ENCODE measurements at places on chromosomes 7 and 10. TPM values are rescaled to one million over a fixed set of nuclear protein-coding genes. Genes with fewer than 3 reads are reported as not detected.

Gene CREB5
- 17.8 TPM for total RNA-seq

Gene TMEM270
- not detected for total RNA-seq

Gene LIPK
- 4.8 TPM for total RNA-seq

Gene OGDHL
- not detected for total RNA-seq

Gene WAPL
- total RNA-seq: 36.4 TPM

Gene ZNF239
- total RNA-seq: 2.6 TPM

Gene AMZ1
- total RNA-seq: 2.4 TPM

Gene EVX1
- total RNA-seq: 1.7 TPM

Gene CHAT
- not detected for total RNA-seq

Gene NPFFR1
- total RNA-seq: 1.2 TPM

Gene KIF20B
- total RNA-seq: 10.4 TPM

Gene MCM10
- total RNA-seq: 1.2 TPM

Gene WNT16
- 14.7 TPM for total RNA-seq

Gene MNX1
- total RNA-seq: 3.4 TPM

Gene EPHA1
- 0.48 TPM for total RNA-seq

Gene FMC1
- 5.5 TPM for total RNA-seq

Gene PRR15
- total RNA-seq: not detected

Gene ABCB4
- total RNA-seq: 30.6 TPM

Gene ZNF488
- 0.96 TPM for total RNA-seq

Gene VIPR2
- total RNA-seq: not detected

Gene SORBS1
- total RNA-seq: 426 TPM

Gene CPA2
- total RNA-seq: 1.9 TPM

Gene HMX2
- total RNA-seq: not detected

Gene ITIH2
- not detected for total RNA-seq

Gene LGI1
- total RNA-seq: 9.4 TPM

Gene SPDYE2
- total RNA-seq: 2.6 TPM

Gene ASIC3
- total RNA-seq: 2.2 TPM

Gene HTRA1
- total RNA-seq: 401 TPM

Gene DKK1
- 26.5 TPM for total RNA-seq

Gene TSPAN33
- total RNA-seq: 7.7 TPM

Gene PTEN
- total RNA-seq: 114 TPM

Gene CYP2C8
- 5.1 TPM for total RNA-seq

Gene NUPR2
- not detected for total RNA-seq

Gene ADAM22
- 5.5 TPM for total RNA-seq

Gene AZGP1
- 9.9 TPM for total RNA-seq

Gene TMEM176B
- total RNA-seq: 107 TPM

Gene ATP6V0A4
- total RNA-seq: 7.7 TPM

Gene SKIDA1
- total RNA-seq: 10.1 TPM

Gene CRTAC1
- 2.2 TPM for total RNA-seq

Gene GIMAP5
- 10.1 TPM for total RNA-seq

Gene RASA4
- total RNA-seq: 9.9 TPM

Gene MOGAT3
- total RNA-seq: 3.9 TPM
